Stimulated activated CD8-positive, alpha-beta memory T cell treated with anti-CD3 and anti-CD28 coated beads, Interleukin-4, amount 100 ng/mL, for 1 hour (primary cell): ENCODE measurements at places on chromosomes 4 and X.

DNA sequence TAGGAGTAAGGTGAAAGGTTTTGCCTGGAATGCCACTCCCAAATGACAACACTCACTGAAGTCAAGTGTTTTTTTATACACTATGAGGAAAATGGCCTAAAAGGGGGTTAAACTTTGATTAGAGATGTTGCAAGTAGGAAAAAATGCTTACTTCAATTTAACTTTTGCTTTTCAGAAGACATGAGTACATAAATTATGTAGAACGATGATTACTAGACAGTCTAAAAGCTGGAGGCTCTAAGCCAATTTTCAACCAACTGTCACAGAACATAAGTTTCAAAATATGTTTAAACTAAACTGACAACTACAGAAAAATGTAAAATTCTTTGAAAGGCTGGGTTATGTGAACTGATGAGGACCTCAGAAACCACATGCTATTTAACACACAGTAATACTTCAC is 83.4 kb downstream of the SHISA3 start:
- no peak for DNase-seq

DNA sequence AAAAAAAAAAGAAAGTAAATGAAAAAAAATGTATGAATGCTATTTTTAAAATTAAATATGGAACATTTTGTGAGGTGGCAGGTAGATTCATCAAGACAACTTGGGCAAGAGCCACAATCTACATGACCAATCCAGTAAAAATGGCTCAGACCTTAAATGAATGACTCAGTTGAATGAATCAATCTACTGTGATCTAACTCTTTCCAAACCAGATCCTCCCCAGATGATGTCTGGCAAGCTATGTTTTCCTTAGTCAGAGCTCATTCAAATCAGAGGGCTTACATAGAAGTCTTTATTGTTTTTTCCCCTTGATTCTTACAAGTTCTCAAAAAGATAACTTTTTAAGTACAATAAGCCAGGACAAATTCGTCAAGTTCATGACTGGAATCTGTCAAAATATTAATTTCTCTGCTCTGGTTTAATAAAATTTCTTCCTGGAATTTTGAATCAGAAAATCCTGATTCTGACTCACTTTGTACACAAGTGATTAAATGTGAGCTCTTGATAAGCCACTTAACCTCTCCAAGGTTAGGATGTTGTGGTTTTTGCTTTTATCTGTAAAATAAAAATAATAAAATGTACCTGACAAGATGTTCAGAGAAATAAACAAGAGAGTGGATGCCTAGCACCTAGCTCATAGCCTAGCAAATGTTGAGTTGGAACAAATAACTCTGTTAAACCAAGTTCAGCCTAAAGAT is 105.6 kb upstream of the SMIM31 start:
- no peak for DNase-seq

DNA sequence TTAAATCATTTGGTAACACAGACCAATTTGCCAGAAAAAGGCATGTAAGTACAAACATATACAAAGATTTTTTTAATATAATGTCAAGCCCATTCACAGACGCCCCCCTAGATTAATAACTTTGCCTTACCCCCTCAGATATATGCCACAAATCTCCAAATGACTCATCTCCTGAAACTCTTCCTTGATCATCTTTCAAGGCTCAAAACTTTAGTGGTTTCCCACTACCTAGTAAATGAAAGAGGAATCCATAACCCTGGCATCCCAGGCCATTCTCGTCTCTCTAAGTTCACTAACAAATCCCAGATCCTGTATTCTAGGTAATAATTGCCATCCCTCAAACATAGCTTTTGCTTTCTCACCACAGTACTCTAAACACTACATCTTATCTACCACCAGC is 61.9 kb downstream of the PRSS12 start:
- no peak for DNase-seq

DNA sequence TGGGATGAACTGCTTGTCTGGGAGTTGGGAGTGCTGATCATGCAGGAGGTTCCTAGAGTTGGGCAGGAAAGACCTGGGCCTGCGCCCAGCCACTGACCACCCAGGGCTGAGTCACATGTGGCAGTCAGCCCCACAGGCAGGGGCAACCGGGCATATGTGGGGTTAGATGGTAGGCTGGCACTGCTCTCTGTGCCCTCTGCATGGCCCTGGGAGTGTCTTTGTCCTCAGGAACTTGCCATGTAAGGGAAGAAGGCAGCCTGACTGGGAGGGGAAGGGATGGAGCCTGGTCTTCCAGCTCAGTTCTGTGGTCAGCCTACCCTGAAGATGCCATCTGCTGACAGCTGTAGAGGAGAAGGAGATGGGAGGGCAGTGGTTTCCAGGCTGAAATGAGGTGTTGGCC is 70.2 kb upstream of the EFNB1 start:
- no peak for DNase-seq

GRCh38 chr4:2254665-2255500 is 7.0 kb downstream of the MXD4 start:
- no peak for DNase-seq

- no peak for DNase-seq
Measured at GRCh38 chr4:30847167-30847566, 127.0 kb downstream of the PCDH7 start.

DNA sequence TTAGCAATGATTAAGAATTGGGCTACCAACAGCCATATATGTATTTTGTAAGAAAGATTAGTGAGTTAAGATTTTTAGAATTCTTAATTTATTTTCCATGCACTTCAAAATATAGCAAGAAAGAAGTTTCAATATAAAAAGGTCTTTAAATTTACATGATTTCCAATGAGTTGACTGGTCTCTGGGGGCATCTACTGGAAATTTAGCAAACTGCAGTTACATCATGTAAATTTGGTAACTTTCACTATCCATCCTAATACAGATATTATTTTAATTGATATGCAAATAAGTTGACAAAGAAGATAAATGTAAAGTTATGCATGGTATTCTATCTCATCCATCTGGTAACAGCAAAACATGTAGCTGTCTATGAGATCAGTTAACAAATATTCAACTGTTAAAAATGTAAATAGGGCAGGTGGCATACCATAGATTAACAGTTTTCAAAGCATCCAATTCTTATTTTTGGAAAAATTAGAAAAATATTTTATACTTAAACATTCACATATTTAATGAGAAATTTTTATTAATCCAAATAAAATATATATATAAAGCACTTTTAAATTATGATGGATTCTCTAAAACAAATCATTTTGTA is 29.1 kb downstream of the TTC29 start:
- DNase-seq, result no peak

DNA sequence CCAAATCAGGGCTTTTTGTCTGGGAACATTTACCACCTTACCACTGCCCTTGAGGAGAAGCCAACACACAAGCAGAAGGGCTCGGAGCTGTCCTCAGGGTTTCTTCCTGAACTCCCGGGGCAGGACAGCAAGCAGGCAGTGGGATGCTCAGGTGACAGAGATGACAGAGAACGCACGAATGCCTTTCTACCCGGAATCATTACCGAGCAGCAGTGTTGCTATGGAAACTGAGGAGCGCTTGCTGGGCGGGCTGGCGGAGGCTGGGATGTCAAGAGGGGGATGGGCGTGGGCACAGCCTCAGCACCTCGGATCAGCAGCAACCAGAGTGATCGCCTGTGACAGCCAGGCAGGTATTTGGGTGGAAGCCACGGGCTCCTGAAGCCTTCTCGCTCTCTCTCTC is 17.8 kb downstream of the SSR4 start:
- DNase-seq, result no peak

DNA sequence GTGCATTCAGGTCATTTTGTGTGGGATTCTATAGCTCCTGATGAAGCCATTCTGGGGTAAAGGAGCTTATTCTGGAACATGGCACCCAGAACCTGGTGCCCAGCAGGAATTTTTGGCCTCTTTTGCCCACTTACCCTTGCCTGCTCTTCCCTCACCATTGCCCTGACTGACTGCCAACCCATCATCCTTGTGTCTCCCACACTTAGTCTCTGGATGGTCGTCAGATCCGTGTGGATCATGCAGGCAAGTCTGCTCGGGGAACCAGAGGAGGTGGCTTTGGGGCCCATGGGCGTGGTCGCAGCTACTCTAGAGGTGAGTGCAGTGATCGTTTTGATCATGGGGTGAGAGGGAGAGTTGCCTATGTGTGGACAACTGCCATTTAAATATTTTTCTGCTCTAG is 1.8 kb downstream of the RBM3 start:
- DNase-seq, result no peak

- DNase-seq, result no peak
Measured at GRCh38 chr4:182569561-182569960, 326.4 kb downstream of the TENM3 start.

GRCh38 chr4:41205130-41205529 is 9.2 kb downstream of the APBB2 start:
- no peak for DNase-seq

GRCh38 chr4:23750125-23750524 is 139.7 kb downstream of the PPARGC1A start:
- no peak for DNase-seq

DNA sequence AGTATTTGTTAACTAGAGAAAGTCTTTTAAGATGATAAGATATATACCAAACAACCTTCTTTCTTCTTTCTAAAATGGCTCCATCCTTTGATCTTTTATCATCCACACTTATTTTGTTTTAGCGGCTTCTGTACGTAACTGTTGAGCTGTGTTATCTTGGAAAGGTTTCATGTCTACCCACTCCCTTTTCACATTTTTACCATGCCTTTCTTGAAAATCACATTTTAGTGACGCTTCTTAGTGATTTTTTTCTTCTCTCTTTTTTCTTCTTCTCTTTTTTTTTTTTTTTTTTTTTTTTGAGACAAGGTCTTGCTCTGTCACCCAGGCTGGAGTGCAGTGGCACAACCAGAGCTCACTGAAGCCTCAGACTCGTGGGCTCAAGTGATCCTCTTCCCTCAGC is 135.1 kb downstream of the CHIC2 start:
- DNase-seq, result no peak

DNA sequence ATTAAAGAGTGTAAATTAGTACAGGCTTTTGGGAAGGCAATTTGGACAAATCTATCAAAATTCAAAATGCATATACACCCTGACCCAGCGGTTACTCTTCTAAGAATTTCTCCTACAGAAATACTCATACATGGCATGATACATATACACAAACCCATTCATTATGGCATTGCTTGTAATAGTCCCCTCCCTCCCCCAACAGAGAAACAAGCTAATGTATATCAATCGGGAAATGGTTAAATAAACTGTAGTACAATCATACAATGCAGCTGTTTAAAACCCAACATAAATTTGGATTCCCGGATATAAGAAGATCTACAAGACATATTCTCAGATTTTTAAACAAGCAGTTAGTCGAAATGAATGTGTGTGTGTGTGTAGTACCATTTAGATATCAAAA is 808 bp downstream of the HUWE1 start:
- no peak for DNase-seq

DNA sequence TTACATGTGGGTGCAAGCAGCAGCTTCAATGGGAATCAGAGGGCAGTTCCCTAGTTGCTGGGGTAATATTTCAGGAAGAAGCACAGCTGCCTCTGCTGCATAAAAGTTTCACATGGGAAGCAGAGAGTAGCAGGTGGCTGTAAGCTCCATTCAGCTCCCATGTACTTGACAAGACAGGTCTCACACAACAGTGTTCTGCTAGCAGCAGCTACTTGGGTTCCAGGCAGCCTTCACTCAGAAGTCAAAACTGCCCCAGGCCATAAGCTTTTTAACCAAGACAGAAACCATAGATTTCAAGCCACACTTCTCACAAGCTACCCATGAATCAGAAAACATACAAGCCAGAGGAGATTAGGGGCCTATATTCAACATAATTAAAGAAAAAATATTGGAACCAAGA is 41.4 kb upstream of the SPIN2A start:
- no peak for DNase-seq

DNA sequence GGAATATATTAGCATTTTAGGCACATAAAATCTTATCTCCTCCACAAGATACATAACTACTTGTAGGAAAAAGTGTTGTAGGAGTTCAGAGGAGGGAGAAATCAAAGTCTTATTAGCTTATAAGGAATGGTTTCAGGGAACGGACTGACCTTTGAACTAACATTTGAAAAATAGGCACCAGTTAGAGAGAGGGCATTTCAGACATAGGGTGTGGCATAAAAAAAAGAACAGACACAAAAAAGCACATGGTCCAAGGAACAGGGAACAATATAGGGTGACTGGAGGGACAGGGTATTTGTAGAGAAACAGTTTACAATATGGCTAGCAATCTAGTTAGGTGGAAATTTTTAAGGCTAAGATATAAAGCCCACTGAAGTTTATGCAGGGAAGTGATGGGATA is 6.4 kb downstream of the ABCB7 start:
- DNase-seq, result no peak

DNA sequence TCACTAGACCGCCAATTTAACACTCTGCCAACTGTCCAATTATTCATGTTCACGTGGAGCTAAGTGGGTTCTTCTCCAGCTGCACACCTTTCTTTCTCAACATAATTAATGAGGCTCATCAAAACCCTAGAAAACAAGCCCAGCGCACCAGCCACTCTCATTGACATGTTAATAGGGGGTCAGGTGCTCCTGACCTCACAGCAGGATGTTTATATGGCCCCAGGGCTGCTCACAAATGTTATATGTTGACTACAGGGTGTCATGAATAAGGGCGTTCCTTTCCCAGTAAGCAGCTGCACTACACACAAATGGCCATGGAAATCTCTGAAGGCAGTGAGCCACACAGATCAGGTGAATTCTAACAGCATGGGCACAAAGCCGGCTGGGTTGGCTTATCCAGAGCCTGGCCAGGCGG is 209.8 kb downstream of the MGST2 start:
- no peak for DNase-seq

- DNase-seq, result no peak
Measured at GRCh38 chr4:112637552-112637866, 566 bp downstream of the LARP7 start.

DNA sequence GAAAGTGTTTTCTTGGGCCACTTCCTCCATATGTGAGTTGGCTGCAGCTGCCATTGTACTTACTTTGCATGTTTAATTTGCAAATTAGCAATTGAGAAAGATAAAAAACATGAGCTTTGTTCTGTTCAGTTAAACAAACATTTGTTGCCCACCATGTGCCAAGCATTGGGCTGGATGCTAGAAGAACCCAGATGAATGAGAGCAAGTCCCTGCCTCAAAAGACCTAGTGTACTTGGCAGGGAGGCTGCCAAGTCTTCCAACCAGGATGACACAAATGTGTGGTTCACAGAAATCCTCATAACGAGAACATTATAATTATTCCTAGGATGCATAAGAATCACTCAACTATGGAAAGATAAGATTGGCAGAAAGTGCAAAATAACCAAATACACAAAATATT is 66.7 kb downstream of the GPM6A start:
- DNase-seq, result no peak

GRCh38 chrX:70039758-70040157 is 10.0 kb downstream of the AWAT2 start:
- DNase-seq, result no peak

DNA sequence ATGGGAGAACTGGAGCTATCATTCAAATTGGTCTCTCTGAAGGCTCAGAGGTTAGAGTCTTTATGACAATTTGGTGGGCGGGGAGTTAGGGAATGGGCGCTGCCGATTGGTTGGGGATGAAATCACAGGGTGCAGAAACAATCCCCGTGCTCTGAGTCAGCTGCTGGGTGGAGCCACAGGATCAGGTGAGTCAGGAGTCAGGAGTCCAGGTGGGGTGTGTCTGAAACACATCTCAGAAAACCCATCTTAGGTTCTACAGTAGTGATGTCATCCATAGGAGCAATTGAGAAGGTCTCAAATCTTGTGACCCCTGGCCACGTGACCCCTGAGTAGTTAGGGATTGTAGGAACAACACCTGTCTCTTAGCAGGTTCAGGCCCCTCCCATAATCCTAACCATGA is 41.6 kb upstream of the TLR3 start:
- DNase-seq, result no peak

- DNase-seq, result no peak
Measured at GRCh38 chr4:126106658-126107057, 791.9 kb downstream of the FAT4 start.
